SK-N-SH (cell line): ENCODE measurements at places on chromosomes 7 and 10. TPM values are rescaled to one million over a fixed set of nuclear protein-coding genes. Genes with fewer than 3 reads are reported as not detected.

GIGYF1 gene
- polyA plus RNA-seq, result 17.4 and 19.4 TPM in 2 replicates

SLC25A28 gene
- 23.8 and 34.3 TPM in 2 replicates for polyA plus RNA-seq

VSTM2A gene
- not detected in 2 replicates for polyA plus RNA-seq

RPEL1 gene
- 0.08 TPM in 1 of 2 replicates, not detected in the other for polyA plus RNA-seq

GRCh38 chr7:135170274-135170997, at the start of gene CYREN:
Gene CYREN (minus strand): TSS chr7:135170707. CDS start chr7:135168922, 1,785 bp downstream.
- DNase-seq, result peak; percentile 100

WNT8B gene
- polyA plus RNA-seq, result 0.18 and 0.28 TPM in 2 replicates

DNA sequence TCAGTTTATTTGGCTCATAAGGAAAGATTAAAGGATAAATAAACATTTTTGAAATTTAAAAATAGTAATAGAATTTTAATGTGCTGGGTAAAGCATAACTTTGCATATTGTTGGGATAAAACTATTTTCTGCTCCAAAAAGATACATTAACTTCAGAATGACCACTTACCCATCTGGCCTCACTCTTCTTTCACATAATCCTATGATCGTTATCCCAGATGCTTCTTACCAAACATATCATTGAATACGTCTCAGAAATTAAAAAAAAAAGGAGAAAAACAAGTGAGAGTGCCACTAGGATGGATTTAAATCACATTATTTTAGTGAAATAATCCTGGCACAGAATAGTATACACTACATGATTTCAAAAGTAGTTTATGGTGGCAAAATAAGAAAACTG, 677.5 kb upstream of the ZWINT start:
- DNase-seq, result no peak

DNA sequence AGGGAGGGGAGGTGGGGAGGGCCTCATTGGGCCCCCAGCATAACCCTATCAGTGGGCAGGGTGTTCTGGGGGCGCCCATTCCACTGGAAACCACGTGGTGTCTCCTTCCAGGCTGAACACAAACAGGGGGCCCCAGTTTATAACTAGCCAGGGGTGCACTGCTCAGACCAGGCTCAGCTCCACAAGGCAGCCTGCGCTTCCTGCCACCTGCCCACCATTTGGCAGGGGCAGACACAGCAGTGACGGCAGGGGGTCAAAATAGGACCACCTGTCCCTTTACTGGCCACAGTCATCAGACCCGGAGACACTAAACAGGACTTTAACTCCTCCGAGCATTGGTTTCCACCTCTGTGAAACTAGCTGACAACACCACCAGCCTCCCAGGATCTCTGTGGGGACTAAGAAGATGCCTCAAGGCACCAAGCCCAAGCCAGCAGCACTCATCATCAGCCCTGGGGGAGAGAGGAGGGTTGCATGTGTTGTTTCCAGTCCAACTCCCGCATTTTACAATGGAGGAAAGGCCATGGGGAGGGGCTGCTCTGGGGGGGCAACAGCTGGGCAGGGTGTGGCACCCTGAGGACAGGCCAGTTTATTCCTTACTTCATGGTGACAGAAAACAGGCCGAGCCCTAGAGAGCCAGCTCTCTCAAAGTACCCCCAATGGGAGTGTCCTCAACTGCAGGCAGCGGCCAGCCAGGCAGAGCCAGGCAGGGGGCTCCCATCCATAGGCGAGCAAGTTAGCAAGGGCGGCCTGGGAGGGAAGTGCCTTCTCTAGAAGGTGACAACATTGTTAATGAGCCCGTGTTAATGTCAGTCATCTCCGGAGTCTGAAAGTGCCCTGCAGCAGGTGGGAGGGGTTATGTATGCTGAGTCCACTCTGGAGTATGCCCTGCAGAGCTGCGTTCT, 127.6 kb downstream of the TNS3 start:
- DNase-seq, result no peak

POLR1F gene
- 5.1 and 8.1 TPM in 2 replicates for polyA plus RNA-seq

DNA sequence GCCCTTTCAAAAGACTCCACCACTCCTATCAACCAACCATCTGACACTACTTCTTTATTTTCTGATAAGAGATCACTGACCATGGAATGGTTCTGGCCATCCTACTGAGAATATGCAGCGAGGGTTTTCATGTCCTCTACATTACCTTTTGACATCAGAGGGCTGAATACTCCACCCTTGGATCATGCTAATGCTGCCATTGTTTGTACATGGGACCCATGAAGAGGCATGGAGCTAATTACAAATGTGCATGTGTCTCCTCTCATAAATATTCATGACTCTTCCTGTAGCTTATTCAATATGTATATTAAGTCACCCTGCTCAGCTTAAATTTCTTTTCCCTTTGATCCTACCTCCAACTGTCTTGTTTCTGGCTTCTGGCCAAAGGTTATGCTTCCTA, 1065.8 kb upstream of the GHITM start:
- no peak for DNase-seq

TFEC gene
- 0.02 TPM in 1 of 2 replicates, not detected in the other for polyA plus RNA-seq

DNA sequence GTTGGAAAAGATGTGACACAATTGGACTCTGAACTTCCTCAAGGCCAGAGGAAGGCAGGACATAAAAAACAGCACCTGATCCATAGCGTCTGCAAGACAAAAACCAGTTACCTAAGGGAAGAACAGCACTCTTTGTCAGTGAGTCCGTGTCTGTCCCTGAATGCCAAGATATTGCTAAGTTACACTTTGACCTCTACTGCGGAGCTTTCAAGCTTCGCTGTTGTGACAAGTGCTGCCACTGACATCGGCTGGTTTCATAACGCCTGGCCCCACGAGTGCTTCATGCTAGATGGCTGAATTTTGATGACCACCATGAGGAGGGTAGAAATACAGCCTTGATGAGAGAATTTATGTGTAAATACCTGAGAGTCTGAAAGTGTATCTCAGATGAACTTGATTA, 49.7 kb upstream of the JAZF1 start:
- no peak for DNase-seq

- DNase-seq, result no peak
These were observed 271.7 kb downstream of the BICC1 start for GRCh38 chr10:58784361-58784760.

GRCh38 chr7:20916311-20916710, 129.6 kb upstream of the SP8 start:
- DNase-seq, result no peak

DNA sequence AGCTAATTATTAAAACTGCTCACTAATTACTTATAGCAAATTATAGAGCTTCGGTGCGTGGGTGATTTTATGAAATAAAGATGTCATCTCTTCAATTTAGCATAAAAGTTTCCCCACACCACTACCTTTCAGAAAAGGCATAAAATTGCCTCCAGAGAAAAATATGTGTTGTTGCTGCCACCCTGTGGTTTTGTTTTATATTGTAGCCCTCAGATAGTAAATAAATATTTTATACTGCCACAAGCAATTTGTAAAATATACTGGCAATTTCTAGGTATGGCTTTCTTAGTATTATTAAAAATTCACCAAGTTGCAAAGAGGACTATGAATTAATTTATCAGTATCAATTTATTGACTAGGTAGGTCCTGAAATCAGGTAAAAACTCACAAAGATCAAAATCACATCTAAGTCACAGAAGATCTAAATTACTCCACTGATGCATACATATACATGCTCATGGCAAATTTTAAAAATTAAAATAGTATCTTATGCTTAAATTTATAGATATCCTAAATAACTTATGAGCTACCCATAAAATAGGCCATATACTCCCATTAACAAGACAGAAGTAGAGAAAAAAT, 26.5 kb downstream of the ASNS start:
- DNase-seq, result peak; percentile 52

- no peak for DNase-seq
These were observed 75.9 kb upstream of the HGF start for GRCh38 chr7:81845744-81846241.

DNA sequence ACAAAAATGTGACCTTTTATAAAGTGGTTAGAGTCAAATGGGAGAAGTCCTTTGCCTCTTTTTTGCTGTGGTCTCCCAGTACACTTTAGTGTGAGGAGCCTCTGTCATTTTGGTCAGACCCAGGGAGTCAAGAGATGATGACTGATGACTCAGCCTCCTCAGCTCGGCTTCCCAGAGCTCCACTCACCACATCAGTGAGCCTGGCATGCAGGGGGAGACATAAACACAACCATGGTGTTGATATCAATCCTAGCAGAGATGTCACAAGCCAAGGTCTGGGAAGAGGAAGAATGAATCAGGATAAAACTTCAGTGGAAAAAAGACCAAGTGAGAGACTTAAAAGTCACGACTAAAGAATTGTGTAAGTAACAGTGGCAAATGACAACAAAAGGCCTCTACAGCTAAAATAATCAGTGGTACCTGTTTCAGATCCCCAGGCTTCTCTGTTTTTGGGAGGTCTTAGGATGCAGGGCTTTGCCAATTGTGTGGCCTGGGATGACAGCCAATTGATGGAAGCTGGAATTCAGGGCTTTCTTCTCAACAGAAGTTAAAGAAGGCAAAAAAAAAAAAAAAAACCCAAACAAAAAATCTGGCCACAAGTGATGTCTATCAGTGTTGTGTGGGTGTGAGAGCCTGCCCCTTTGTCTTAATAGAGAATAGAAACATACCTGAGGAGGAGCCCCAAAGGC, 50.2 kb downstream of the TFAM start:
- DNase-seq, result no peak

HECW1 gene
- not detected in 2 replicates for polyA plus RNA-seq

GRCh38 chr10:121466424-121466823, 131.8 kb downstream of the FGFR2 start:
- no peak for DNase-seq

ATP5MK gene
- 408 and 542 TPM in 2 replicates for polyA plus RNA-seq

GRCh38 chr10:132142396-132143161, 44.2 kb upstream of the DPYSL4 start:
- DNase-seq, result peak; percentile 95

PLEKHA1 gene
- polyA plus RNA-seq, result 8.4 and 10.6 TPM in 2 replicates

GRCh38 chr7:129072479-129073011, 17.6 kb upstream of the TNPO3 start:
- no peak for DNase-seq

SLC26A3 gene
- not detected in 2 replicates for polyA plus RNA-seq

- DNase-seq, result no peak
These were observed 139.4 kb downstream of the HIBADH start for GRCh38 chr7:27523321-27523720.

MRLN gene
- not detected in 2 replicates for polyA plus RNA-seq

DNA sequence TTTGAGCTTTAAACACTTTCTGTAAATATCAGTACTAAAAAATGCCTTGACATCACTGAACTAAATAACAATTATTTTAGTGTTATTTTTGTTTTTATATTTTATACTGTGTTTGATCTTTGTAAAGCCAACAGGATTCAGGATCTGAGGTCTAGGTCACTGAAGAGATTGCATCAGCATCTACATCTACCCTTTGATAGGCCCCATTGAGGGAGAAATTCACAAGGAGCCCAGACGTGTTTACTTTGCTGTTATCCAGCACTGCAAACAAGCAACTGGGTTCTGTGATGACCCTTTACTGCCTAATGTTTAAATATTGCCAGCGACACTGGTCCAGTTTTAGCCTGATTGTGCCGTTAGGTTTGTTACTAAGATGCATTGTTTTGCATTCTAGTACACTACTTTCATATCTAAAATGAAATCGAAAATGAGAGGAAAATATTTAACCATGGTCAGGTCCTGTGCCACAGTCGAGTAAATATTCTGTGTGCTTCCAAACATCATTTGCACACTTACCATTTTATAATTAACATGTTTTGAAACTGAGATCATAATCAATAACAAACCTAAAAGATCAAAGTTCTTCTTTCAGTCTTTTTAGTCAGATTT, 48.7 kb downstream of the SP8 start:
- no peak for DNase-seq

CYP2W1 gene
- 0.06 and 0.10 TPM in 2 replicates for polyA plus RNA-seq

CALHM3 gene
- polyA plus RNA-seq, result not detected in 2 replicates

DNA sequence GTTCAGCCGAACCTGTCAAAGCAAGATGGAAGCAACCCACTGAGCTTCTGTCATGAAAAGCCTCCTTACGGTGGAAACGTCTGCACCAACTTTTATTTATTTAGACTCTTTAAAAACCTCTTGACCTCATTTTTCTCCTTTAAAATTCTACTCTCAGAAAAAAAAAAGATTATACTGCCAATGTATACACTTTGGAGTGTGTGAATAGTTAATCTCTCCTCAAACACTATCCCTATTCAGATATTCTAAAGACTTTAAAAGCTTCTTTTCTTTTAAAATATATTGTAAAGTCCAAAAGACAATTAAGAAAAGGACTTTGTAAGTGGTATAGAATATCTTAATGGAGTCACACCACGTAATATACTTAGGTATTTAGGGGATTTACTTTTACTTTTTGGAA, 335.2 kb upstream of the SEMA3D start:
- no peak for DNase-seq
